ENCODE measurements at places on chromosomes 2 and 18.
A peak's percentile ranks its signal among the peaks of the same experiment; 100 is the strongest.

- DNase-seq: peak; percentile 70
Observed at GRCh38 chr18:54052732-54053429, 171.6 kb downstream of the MBD2 start.

GRCh38 chr2:101064125-101064502 is 62.0 kb downstream of the RPL31 start:
- no peak for DNase-seq

- DNase-seq: no peak
Observed at GRCh38 chr18:46720521-46720920, 36.3 kb downstream of the ST8SIA5 start.

DNA sequence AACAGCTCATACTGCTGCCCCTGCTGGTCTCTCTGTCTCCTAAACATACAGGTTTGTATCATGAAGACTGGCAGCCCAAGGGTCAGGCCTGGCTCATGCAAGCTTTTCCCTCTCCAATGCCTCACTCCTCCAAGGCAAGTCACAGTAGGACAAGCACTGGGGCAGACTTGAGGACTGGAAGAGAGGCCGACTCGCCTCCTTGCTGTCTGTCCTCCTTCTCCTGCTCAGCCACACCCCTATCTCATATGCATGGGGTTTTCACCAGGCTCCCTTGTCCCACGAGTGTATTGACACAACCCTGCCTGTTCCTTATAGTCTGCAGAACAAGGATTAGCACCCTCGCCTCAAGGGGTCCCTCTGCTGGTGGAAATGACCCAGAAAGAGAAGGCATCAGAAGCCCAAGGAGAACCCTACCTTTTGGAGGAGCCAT is 223.7 kb downstream of the SOX11 start:
- DNase-seq: peak; percentile 6

- no peak for DNase-seq
Observed at GRCh38 chr18:52510139-52510538, 170.1 kb downstream of the DCC start.

DNA sequence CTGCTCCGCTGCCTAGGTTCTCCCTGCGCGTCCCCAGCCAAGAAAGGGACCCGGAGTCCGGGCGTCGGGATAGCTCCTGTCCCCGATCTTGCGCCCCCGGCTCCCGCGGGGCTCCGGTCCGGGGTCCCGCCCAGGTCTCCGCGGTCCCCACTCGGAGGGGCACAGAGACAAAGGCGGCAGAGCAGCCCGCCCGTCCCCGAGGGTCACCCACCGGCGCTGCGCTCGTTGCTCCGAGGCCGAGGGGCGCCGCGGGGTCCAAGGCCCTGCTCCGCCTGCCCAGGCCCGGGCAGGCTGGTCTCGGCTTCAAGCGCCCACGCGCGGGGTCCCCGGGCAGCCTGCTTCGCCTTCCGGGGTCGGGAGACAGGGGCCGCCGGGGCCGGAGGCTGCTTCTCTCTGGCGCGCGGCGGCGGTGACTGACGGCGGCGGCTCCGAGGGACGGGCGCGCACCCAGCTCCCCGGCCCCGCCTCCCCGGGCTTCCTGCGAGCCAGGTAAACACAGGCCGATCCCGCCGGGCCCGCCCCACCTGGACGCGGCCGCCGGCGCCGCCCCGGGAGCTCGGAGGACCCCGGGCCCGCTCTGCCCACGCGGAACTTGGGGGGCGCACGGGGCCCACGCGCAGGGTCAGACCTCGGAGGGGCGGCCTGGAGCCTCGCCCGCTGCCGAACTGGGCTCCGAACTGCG is at the start of gene MBP:
MBP (minus strand) TSS at position 415 of the 682 bp plus-strand sequence. CDS start 27,522 bp downstream, outside the sequence.
- peak; percentile 8 for DNase-seq

DNA sequence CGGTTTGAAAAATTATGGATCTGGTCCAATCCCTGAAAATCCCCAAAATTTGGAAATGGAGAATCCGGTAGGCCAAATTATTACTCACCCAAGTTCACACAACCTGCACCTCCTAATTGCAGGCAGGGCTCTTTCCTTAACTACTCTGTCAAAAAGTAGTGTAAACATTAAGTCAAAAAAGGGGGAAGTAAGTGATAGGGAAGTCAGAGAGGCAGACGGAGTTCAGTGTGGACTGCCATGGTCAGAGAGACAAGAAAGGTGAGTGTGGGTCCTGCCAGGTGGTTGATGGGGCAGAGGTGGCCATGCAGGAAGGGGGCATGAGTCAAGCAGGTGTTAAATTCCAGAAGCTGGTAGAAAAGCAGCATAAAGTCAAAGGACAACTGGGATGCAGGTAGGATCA is 104.7 kb upstream of the STPG4 start:
- DNase-seq: peak; percentile 1

GRCh38 chr2:68831686-68832232 is 39.4 kb downstream of the BMP10 start:
- DNase-seq: no peak

GRCh38 chr18:79772108-79772864 is 25.5 kb upstream of the KCNG2 start:
- DNase-seq: no peak

DNA sequence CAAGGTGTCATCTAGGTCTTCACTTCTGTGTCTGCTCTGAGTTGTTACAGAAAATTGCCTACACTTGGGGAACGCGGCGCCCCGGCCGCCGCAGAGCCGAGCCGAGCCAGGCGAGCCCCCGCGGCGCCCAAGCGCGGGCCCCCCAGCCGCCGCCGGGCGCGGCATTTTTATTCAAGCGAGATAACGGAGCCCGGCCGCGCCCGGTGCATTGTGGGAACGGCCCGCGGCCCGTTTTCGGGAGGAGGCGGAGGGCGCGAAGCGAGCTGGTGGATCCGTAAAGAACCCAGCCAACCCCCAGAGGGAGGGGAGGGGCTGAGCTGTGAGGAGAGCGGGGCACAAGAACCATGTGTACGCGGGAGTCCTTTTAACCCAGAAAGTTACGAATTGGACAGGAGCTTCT is 191.8 kb downstream of the FTCDNL1 start:
- no peak for DNase-seq

GRCh38 chr2:169705927-169706326 is 11.7 kb downstream of the PHOSPHO2 start:
- no peak for DNase-seq

DNA sequence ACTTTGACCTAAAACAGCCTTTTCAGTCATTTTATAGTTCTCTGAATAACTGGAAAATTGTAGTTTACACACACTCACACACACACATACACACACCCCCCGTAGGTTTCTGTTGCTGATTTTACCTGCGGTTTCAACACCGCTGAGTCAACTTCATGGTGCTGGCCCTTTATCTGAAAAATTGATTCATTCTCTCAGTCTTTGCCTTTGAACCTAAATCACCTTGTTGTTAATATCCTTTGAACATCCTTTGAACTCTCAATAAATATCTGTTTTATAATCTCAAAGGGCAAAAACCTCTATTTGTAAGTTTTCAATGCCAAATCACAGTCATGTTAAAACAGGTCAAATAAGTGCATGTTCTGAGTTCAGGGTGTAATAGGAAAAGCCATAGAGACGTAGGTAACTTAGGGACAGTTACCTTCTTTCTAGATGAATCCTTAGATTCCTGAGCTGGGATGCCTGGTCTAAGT is 109.0 kb upstream of the BZW1 start:
- DNase-seq: no peak

DNA sequence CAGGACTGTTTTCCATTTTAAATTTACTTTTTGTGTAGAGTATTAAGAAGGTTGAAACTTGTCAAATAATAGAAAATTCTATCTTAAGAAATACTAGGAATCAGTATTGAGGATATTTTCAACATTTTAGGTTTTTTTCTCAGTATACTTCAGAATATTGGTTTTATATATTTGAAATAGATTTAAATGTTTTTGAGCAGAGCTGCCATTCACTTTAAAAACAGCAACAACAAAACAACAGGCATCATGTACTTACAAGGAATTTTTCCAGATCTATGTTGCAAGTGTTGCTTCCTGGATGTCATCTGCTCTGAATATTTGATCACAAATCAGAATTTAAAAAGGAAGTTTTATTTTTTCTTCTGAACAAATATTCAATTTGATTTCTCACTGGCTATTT is 84.4 kb downstream of the DCDC2C start:
- DNase-seq: no peak

Measured in AML-193 (cell line).